ENCODE measurements at places on chromosomes 7 and 10. TPM values are rescaled to one million over a fixed set of nuclear protein-coding genes. Genes with fewer than 3 reads are reported as not detected.

VAX1 gene
- 1.5 TPM for total RNA-seq

PTPN20 gene
- total RNA-seq: 3.7 TPM

SPDYE2B gene
- total RNA-seq: not detected

TMEM72 gene
- total RNA-seq: not detected

TEX47 gene
- total RNA-seq: not detected

STRIP2 gene
- total RNA-seq: 5.1 TPM

METTL27 gene
- 10.2 TPM for total RNA-seq

INHBA gene
- 0.21 TPM for total RNA-seq

PCLO gene
- total RNA-seq: 1.1 TPM

TCTN3 gene
- total RNA-seq: 47.6 TPM

FFAR4 gene
- total RNA-seq: 0.13 TPM

CPED1 gene
- not detected for total RNA-seq

ETV1 gene
- total RNA-seq: 2.1 TPM

GCK gene
- not detected for total RNA-seq

HOXA6 gene
- 1.3 TPM for total RNA-seq

C10orf120 gene
- not detected for total RNA-seq

CXCL12 gene
- total RNA-seq: 0.14 TPM

TMEM184A gene
- 8.8 TPM for total RNA-seq

PPP1R3A gene
- not detected for total RNA-seq

SDK1 gene
- 0.50 TPM for total RNA-seq

SFRP4 gene
- total RNA-seq: 3.7 TPM

AGMO gene
- 0.92 TPM for total RNA-seq

NEUROD6 gene
- not detected for total RNA-seq

TRIM56 gene
- total RNA-seq: 9.8 TPM

KIF11 gene
- 44.4 TPM for total RNA-seq

Data from A549 treated with dexamethasone at 1 μM for 4 hours (cell line).